ENCODE measurements at places on chromosomes 13 and 19.

DNA sequence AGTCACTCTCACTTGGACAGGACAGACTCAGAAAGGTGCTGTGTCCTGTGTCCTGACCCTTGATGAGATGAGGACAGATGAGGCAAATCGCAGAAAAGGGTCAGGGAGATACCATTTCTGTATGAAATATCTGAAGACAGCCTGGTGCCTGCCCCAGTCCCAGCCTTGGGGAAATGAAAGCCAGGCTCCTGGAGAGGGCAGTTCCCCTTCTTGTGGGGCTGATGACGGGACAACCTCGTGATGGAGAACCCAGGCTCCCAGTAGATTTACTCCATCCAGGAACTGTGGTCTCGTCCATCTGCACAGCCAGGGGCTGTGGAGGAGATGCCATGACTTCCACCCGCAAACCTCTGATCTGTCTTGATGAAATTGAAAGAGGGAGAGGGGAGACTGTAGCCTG, 13.8 kb downstream of the LILRB1 start:
- no peak for DNase-seq

- DNase-seq, result no peak
These were observed 2.9 kb downstream of the FOSB start for GRCh38 chr19:45470762-45471081.

- no peak for DNase-seq
These were observed 178.6 kb downstream of the SHISA2 start for GRCh38 chr13:25873242-25873612.

DNA sequence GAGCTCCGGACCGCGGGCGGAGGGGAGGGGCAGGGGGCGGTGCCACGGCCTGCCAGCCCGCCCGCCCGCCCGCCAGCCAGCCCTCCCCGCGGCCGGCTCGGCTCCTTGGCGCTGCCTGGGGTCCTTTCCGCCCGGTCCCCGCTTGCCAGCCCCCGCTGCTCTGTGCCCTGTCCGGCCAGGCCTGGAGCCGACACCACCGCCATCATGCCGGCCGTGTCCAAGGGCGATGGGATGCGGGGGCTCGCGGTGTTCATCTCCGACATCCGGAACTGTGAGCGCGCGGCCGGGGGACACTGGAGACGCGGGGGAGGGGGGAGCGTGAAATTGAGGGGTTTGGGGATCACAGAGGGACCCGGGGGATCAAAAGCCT, at the start of gene AP2A1:
TSS of gene AP2A1 (plus strand) at position 72 of the 370 bp plus-strand sequence. CDS start at position 205, 133 bp downstream.
- no peak for DNase-seq

GRCh38 chr13:29421118-29421517, 174.4 kb downstream of the SLC7A1 start:
- no peak for DNase-seq

DNA sequence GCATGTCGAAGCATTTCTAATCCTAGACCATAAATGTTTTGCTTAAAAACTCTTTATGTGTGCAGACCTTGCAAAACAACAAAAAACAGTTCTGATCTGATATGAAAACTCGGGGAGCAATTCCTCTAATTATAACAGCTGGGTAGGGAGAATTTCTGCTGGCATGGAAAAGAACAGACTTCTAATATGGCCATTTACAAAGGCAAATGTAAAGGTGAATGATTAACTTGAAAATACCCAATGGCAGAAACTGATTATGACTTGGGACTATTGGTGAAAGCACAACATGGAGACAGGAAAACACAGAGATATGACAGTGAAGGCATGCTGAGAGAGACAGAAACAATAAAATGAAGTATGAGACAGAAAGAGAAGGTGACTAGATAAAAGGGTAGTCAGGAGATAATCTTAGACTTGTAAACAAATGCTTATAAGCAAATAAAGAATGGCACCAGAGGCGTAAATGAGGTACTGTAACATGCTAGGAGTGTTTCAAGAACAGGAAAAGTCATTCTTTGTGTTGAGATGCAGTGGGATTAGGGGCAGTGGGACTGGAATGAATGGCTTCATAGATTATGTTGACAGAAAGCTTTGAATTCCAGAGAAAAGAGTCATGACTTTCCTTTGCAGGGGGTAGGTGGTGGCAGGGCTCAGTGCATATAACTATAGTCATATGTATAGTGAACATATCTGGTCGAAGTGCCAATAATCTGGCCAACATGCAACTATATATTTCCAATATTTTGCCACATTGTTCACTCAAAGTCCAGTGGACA, 393.0 kb downstream of the ITGBL1 start:
- DNase-seq, result peak; percentile 75

DNA sequence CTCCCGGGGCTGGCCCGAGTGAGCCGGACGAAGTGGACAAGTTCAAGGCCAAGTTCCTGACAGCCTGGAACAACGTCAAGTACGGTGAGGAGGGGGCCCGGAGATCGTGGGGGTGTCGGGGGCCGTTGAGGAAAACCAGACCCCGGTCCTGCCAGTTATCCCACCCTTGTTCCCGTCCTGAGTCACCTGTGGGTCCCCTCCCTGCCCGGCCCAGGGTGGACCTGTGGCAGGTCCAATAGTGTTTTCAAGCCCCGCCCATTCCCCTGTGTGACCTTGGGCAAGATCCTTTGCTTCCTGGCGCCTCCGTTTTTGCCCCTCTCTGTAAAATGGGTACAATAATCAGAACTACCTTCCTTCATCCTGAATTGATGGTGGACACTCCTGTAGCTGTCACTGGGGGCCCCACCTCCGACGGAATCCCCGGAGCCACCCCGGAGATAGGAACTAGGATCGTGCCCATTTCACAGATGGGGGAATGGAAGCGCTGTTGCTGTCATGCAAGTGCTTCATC, 593 bp downstream of the ATG4D start:
- no peak for DNase-seq

- DNase-seq, result no peak
These were observed 79.2 kb upstream of the SCEL start for GRCh38 chr13:77456271-77456670.

- DNase-seq, result peak; percentile 36
These were observed 34.0 kb downstream of the GPC6 start for GRCh38 chr13:93260591-93260990.

- DNase-seq, result no peak
These were observed 1.4 kb downstream of the CERS4 start for GRCh38 chr19:8210421-8211101.

GRCh38 chr13:100300708-100301107, 211.8 kb downstream of the PCCA start:
- no peak for DNase-seq

DNA sequence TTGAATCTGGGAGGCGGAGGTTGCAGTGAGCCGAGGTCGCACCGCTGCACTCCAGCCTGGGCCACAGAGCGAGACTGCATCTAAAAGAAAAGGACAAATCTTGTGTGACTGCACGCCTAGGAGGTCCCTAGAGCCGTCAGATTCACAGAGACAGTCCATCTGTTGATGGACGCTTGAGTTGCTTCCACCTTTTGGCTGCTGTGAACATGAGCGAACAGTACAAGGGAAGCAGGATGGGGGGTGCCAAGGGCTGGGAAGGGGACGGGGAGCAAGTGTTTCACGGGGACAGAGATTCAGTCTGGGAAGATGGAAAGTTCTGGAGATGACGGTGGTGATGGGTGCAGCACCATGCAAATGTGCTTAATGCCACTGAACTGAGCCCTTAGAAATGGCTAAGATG, 78.7 kb downstream of the GNG7 start:
- no peak for DNase-seq

DNA sequence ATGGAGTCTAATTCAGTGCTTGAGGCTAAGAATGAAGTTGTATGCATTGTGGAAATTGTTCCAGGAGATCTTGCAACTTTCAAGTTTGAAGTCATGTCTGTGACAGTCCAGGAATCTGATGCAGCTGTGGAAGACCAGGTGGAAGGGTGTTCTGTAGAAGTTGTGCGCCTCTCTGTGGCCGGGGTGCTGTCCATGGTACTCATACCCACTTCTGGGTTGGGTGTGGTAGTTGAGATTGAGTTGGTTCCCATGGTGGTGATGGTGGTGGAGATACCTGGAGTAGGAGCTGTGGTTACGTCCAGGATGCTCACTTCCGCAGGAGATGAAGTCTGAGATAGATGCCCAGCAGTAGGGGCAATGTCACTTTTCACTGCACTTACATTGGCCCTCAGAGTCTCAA, 44.3 kb downstream of the MUC16 start:
- DNase-seq, result no peak

- peak; percentile 50 for DNase-seq
These were observed 9.0 kb upstream of the STRN4 start for GRCh38 chr19:46755077-46755852.

DNA sequence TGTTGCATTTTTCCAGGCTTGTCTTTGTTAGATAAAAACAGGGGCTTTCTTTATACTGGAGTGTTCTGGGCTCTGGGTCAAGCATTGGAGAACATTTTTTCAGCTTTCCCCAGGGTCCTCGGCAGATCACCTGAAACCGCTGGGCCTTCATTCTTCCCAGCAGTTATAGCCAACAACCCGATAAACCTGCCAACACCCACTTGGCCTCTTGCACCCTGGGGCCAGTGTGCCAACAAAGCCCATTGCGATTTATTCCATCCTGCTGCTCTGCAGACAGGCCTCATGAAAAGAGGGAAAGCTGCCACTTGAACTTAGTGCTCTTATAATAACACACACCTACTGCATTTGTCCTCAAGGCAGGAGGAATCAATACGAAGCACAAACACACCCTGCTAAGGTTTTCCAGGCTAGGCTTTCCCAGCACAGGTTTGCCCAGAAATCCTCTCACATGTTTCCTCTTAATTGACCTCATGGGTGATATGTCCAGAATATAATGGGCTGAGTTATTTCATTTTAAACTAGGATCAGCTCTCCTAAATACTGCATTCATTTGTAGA, 669.3 kb downstream of the LIG4 start:
- no peak for DNase-seq

GRCh38 chr13:74073274-74073673, 60.9 kb downstream of the KLF12 start:
- DNase-seq, result no peak

DNA sequence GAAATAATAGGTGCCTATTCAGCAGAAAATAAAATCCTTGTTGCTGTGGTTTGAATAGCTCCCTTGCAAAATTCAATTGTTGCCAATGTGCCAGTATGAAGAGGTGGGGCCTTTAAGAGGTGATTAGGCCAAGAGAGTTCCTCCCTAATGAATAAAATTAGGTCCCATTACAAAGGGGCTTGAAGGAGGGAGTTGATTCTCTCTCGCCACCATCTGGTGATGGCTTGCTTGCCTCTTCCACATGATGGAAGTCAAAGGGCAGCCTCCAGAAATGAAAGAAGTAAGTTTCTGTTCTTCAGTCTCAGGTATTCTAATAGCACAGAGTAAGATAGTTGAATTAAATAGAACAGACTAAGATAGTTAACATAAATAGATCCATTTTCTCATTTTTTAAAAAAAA, 3.0 kb upstream of the EEF1AKMT1 start:
- no peak for DNase-seq

GRCh38 chr13:111858571-111858970, 208.4 kb upstream of the SOX1 start:
- DNase-seq, result no peak

DNA sequence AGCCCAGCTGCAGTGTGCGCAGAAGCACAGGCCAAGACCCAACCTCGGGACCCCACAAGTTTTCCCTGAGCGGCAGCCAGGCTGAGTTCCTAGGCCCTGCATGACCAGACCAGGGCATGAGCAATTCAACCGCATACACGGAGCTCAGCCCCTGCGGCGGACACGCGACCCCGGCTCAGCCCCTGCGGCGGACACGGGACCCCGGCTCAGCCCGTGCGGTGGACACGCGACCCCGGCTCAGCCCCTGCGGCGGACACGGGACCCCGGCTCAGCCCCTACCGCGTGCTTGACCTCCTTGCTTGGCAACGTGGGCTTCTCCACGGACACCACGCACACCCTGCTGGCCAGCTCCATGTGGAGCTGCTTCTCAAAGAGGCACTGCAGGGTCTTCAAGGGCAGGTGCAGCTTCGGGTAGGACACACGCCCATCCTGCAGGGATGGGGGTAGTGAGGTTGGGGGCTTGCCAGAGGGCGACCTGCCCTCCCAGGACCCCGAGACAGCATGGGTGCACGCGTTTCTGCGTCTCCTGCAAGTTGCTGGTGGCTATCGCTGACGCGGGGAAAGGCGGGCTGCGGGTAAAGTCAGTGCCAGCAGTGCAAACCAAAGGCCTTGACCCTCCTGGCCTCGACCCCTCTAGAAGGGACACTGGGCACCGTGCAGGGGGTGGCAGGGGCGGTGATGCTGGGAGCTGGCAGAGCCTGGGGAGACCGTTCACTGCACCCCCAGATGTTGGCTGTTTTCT, 10.0 kb downstream of the POLRMT start:
- DNase-seq, result no peak

DNA sequence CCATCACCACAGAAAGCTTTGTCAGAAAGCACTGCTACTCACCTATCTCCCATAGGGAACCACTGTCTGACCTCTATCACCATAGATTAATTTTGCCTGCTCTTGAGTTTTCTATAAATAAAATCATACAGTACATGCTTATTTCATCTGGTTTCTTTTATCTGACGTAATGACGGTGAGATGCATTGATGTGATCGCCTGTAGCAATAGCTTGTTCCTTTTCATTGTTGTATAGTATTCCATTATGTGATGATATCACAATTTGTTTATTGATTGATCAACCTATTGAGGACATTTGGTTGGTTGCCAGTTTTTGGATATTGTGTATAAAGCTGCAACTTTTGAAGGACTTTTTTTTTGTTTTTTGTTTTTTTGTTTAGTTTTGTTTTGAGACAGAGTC, 51.9 kb upstream of the ADGRE1 start:
- DNase-seq, result no peak
